ENCODE measurements at places on chromosomes 6 and 20.

DNA sequence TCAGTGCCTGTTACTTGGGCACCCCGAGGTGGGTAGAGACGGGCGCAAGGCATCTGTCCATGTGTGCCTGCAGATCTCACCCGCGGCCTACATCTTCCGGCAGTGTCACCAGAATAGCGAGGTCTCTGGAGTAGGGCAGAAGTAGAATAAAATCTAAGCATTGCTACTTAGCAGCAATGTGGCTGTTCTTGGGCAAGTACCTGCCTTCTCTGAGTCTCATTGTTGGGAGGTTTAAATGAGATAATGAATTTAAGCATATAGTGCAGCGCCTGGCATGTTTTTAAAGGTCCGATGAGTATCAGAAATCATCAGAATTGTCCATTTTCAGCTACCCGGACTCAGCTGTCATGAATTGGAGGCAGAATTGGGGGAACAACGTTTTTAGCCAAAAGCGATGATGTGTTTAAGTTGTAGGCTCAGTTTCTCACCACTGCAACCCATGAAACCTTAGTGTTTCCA is 800 bp downstream of the ABCC10 start:
- DNase-seq, result no peak

DNA sequence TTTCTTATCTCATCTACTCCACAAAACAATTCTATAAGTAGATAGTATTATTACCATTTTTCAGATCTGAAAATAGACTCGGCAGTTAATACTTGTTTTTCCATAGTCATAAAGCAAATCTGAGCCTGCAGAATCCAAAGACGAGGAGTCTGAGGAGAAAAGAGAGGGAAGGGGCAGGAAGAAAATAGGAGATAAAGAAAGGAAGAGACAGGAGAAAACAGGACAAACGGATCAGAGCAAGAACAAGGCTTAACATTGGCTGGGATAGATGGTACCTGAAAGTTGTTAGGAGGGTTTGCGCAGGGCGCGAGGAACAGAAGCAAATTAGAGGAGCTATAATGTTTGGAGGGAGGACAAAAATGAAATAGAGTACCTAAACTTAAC is 639 bp upstream of the PPIL1 start:
- DNase-seq, result no peak

DNA sequence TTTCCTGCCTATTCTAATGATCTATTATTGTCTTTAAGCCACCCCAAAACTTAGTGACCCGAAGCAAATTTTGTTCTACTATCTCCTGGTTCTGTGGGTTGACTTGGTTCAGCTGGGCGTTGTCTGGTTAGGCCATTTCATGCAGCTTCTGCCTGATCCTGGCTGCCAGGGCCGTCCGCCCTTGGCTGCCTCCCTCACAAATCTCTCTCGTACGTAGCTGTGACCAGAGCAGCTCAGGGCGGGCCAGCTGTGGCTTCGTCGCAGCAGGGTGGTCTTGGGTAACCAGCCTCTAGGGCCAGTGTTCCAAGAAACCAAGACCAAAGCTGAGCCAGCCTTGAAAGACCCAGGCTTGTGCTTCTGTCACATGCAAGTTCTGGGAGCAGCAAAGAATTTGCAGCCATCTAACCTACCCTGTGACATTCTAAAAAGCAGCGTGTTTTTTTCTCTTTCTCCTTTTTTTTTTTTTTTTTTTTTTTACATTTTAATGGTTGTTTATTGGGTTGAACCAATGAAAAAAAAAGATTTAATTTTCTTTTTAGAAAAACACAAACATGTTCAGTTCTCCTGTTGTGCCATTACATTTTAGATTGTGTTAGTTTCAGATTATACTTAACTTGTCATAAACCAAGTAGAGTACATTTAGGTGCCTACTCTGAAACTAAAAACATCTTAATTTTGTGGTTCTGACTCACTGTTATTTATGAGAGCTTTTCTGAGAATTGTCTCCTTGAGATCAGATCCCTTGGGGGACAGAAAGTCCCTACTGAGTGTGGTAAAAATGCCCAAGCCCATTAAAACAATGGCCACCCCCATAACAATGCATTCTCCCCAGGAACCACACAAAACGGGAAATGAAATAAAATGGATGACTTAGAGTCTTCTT is 83.9 kb downstream of the ZDHHC14 start:
- DNase-seq, result no peak

- DNase-seq, result no peak
Measured at GRCh38 chr20:5393218-5393870, 76.6 kb upstream of the PROKR2 start.

DNA sequence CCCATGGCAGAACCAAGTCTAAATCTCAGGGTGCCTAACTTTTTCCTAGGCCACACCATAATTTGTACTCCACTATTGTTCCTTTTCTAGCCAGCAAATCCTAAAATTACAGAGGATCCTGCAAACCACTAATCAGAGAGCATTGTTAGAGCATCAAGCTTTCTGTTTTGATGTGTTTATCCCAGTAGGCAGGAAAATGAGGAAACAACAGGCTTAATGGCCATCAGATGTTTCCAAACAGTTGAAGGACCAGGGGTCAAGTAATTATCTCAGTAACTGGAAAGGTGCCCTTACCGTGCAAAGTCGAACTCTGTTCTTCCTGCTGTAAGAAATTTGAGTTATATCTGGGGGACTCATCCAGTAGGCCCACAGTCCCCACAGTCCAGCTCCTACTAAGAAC is 58.7 kb downstream of the RALY start:
- DNase-seq, result no peak

GRCh38 chr6:139722530-139722929 is 348.1 kb upstream of the CITED2 start:
- no peak for DNase-seq

DNA sequence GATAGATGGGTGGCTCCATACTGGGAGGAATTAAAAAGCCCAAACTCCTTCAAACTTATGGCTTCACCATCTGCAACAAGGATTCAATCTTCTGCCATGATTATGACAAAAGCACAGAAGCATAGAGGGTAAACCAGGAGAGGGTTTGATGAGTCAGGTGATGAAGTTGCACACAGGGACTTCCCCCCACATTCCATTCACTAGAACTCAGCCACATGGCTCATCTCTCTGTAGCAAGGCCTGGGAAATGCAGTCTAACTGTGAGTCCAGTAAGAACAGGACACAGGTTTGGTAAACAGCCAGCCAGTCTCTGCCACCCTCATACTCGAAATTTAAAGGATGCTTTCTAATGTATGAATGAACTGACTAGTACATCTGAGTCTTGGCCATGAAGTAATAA is 142.9 kb downstream of the HIVEP2 start:
- no peak for DNase-seq

- DNase-seq, result no peak
Measured at GRCh38 chr6:136930528-136930927, 8.4 kb downstream of the SLC35D3 start.

DNA sequence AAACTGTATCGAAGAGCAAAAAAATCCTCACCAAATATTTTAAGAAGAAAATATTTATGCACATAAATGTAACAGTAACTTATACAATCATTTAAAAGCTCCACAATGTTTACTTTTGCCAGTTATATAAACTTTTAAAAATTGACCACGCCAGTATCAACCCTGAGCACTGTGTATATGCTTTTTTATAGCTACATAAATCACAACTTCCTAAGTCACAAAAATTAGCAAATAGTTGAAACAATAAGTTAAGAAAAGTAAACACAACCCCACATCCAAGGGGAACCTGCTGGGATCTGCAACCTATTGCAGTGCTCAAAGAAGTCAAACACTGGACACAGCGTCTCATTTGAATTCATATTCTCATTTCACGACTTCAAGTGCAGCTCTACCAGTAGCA is 89.8 kb upstream of the DST start:
- no peak for DNase-seq

GRCh38 chr6:42629845-42630244 is 66.0 kb downstream of the UBR2 start:
- no peak for DNase-seq

- peak; percentile 82 for DNase-seq
Measured at GRCh38 chr20:37192137-37192854, 12.9 kb upstream of the MROH8 start.

DNA sequence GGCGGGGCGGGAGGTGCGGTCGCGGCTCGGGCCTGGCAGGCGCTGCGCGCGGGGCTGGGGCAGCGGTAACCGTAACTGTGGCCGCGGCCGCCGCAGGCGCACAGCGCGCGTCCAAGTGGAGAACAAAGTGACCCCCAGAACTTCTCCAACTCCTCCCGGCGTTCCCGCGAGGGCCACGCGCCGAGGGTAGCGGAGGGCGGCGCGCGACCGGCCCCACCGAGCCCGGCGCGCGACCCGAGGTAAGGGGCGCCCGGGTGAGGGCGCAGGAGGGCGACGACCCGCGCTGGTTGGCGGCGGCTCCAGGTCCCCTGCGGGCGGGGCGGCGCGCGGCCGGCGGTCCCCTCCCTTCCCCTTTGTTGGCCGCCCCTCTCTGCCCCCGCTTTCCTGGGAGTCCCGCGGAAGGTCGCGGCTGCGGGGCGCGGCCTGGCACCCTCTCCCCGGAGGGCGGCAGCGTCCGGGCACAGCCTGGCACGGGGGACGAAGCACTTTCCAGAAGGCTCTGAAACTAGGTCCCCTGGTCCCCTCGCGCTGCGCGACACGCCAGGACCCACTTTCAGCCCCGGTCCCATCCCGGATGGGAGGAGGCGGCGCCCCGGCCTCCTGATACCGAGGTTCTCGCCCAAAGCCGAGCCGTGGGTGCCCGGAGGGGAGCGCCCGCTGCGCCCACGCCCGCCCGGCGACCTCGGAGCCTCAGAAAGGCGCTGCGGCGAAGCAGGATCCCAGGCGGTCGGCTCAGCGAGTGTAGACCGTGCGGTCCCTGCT is at the start of gene TIAM2:
Gene TIAM2 (plus strand): TSS at position 62 of the 762 bp plus-strand sequence. CDS start 133,909 bp downstream, outside the sequence.
- DNase-seq, result peak; percentile 45

DNA sequence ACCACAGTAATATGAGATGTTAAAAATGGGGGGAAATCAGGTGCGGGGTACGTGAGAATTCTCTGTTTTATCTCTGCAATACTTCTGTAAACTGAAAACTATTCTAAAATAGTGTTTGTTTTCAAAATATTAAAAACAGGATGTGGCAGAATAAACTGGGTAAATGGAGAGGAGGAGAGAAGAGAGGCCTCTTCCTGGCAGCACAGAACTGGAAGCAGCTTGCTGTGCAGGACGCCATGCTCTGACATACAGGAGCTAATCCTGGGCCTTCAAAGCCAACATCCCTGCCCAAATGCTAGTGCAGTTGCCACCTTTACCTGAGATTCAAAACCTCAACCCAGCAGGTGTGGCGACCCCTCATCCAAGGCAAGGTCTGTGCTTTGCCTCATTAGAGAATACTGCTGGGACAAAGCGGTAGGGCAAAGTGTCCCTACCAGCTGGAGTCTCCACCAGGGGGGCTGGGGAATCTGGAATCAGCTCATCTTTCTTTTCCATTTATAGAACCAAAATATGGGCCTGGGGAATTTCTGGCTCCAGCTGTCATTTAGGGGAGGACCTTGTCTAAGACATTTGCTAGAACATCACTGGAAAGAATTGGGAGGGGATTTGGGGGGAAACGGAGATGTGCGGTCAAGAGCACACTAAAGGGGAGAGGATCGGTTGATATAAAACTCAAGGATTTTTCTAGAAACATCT is 67.3 kb downstream of the SCML4 start:
- no peak for DNase-seq

GRCh38 chr6:23563323-23563722 is 562.7 kb upstream of the NRSN1 start:
- no peak for DNase-seq
